OCI-LY7 (cell line): ENCODE measurements at places on chromosomes 11 and 22.

GRCh38 chr11:76857781-76858410 is 2.8 kb upstream of the ACER3 start:
- DNase-seq = no peak

- peak; percentile 72 for DNase-seq
Observed at GRCh38 chr11:107999759-108000455, 8.8 kb upstream of the CUL5 start.

DNA sequence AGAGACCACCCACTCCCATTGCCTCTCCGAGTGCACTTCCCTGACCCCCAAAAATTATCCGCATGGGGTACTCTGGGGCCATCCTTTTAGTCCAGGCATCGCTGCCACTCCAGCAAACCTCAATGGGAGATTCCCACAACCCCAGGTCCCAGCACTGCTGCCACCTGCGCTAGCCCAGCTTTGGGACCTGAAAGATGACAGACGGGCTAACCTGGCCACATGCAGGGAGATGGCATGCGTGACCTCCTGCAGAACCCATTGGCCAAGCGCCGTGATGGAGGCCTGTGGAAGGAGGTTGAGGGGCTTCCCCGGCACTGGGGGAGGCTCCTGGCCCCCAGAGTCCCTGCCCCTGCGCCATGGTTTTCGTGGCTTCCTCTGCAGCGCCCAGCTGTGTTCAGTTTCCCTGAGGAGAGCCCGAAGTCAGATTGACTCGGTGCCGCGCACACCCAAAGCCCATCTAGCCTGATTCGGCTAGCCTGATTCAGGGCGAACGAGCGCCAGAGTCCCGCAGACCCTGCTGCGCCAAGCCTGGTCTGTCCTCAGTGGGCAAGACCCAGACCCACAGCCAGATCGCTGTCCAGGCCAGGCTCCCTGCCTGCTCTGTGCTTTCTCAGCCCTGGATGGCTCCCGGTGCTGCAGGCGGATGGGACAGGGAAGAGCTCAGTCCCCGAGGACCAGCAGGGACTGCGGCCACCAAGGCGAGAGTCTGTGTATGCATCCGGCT is 751 bp upstream of the WNT7B start:
- DNase-seq = no peak

GRCh38 chr11:116792144-116792868 is 627 bp upstream of the APOA5 start:
- DNase-seq = no peak

DNA sequence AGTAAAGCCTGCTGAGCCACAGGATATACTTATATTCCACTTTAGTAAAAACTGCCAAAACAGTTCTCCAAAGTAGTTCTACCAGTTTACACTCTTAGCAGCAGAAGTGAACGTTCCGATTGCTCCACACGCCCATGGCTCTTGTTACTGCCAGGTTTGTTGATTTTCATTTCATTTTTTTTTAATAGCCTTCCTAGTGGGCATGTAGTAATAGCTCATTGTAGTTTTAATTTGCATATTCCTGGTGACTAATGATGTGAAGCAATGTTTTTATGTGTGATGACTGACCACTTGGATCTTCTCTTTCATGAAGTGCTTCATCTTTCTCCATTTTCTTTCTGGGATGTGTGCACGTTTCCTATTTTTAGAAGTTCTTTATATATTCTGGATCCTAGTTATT is 4.8 kb upstream of the C11orf97 start:
- no peak for DNase-seq

DNA sequence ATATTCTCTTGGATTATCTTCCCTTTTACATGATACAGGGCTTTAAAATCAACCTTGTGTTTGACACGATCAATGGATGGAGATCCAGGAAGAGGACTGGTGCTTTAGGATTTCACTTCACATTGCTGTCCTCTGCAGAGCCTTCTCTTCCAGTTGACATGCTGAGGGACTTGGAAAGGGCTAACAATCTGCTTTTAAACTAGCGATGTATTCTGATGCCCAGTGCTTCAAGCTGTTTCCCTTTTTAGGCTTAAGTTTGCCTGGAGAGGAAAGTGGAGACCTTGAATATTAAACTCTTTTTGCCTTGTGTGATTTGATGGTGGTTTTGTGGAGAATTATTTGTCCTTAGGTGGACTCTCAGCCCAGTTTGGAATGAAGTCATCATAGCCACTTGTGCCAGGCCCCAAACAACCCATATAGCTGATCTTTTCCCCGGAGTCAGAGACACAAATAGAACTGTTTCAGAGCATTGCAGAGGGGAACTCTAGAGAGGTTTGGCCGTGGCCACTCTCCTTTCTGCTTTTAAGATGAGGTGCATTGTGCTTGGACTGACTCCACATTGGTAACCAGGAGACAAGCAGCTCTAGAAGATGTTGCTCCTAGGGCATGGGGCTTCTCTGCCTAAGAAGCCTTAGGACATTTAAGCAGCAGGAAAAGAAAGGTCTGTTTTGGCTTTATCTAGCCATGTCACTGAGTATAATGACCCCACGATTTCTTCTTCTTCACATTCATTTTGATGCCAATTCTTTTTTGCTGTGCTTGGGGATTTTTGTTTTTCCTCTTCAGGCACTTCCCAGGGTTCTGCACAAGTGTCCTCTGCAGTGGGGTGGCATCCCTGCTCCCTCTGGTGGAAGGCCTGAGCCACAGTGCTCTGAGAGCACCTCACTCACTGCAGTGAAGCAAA is 152.8 kb downstream of the NCAM1 start:
- peak; percentile 9 for DNase-seq

DNA sequence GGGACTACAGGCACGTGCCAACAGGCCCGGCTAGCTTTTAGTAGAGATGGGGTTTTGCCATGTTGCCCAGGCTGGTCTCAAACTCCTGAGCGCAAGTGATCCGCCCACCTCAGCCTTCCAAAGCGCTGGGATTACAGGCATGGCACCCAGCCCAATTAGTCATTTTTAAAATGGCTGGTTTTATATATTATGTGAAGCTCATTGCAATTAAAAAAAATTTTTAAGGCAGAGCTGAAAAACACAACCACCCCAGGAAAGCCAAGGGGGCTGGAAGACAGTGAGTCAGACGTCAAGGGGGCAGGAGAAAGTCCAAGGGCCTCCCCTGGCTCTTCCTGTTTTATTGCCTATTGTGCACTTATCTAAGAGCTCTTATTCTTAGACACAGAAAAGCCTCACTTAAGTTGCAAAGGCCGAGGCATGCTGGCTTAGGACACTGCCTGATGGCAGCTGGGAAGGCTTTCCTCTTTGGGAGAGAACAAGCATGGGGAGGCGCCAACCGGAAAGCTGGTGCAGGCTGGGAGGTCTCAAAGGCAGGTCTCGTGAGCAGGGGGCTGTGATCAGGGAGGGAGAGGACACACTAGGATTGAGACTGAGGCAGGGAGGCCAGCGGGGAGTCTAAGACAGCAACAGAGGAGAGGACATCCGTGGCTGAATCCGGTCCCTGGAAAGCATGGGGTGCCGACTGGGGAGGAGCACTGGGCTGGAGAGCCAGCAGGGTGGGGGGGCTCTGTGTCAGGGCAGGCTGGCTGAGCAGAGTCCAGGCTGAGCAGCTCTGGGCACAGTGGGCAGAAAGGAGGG is 11.1 kb upstream of the OSM start:
- no peak for DNase-seq

- DNase-seq = no peak
Observed at GRCh38 chr11:7597620-7598019, 75.7 kb downstream of the CYB5R2 start.

DNA sequence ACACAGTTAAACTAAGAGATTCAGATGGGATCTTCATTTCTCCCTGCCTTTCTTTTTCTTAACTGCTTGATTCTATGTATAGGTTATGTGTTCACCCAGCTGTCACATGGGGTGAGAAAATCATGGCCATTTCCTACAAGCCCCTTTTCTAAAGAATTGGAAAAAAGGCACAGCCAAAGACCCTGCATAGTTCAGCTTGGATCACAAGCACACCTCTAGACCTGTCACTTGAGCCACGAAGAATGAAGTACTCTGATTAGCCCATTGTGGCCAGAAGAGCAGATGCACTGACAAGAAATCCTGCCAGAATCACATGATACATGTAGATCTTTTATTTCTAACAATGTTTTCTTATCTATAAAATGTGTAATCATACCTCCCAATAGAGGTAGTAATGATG is 69.7 kb downstream of the RAB38 start:
- DNase-seq = no peak

- no peak for DNase-seq
Observed at GRCh38 chr11:19979519-19979845, 180.8 kb downstream of the DBX1 start.

- no peak for DNase-seq
Observed at GRCh38 chr22:20652582-20652981, 121.3 kb upstream of the SERPIND1 start.

DNA sequence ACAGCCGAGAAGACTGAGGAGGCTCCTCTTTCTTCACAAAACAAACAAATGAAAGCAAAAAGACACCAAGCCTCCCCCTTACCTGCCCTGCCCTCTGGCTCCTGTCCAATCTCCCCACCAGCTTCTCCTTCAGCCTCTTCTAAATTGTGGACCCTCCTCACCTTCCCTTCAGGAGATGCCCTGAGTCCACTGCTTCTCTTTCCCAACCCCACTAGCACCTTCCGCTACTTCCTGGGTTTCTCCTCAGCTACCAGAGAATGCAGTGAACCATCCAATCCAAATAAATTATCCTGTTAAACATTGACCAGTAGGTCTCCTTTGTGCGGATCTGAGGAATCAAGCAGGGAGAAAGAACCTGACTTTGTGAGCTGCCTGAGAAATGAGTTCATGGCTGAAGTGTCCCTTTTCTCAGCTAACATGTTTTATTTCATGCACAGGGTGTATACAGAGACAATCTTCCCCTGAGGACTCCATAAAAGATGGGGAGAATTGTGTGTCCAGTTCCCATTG is 63.2 kb upstream of the VPREB1 start:
- no peak for DNase-seq

DNA sequence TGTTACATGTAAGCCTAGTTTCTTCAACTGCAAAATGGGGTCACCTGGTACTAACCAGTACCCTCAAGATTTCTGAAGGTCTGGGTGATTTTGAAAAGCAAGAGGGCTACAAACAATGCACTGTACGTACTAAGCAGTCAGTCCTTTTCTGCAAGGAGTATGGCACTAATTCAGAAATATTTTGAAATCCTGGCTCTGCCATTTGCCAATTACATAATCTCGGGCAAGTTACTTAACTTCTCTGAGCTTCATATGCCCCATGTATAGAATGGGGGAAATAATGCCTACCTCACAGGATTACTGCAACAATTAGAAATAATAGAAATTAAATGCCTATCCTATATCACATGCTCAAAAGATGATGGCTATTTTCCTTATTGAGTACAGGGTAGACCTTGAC is 60.7 kb upstream of the CCDC89 start:
- no peak for DNase-seq

GRCh38 chr22:49871482-49871881 is 17.8 kb downstream of the ZBED4 start:
- no peak for DNase-seq

- no peak for DNase-seq
Observed at GRCh38 chr22:23098230-23098705, 27.9 kb downstream of the GNAZ start.

DNA sequence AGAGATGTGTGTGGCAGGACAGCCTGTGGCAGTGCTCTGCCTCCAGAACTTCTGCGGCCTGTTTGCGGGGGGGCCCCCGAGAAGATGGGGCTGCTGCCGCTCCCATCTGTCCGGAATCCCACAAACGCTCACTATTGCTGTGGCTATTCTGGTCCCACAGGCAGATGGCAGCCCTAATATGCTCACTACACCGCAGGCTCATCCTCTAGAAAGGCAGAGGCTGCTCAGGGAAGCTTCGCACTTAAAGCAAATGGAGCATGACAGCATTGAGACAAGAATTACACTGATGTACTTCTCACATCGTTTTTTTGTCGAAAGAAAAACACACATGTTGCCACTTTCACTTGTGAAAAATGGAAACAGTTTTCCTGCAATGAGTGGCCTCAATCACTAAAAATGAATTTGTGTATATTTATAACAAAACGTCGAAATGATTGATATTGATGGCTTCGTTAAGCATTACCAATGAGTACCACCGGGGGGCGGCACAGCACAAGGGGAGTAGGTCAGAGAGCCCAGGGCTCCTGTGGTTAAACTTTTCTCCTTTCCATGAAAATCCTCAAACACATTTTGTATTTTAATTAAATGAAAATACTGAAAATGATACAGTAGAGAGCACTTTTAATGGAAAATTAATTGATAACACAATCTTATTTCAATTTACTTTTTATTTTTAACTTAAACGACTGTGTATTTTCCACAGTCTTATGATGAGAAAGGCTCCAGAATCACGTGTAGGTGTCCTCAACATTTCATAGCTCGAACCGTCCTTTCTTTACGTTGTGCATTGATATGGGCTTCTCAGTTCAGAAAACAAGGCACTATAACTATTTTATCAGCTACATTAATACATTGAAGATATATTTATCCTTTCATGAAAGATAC is 69.1 kb downstream of the CTTN start:
- DNase-seq = peak; percentile 50
